ENCODE measurements at places on chromosomes 5 and 9.

DNA sequence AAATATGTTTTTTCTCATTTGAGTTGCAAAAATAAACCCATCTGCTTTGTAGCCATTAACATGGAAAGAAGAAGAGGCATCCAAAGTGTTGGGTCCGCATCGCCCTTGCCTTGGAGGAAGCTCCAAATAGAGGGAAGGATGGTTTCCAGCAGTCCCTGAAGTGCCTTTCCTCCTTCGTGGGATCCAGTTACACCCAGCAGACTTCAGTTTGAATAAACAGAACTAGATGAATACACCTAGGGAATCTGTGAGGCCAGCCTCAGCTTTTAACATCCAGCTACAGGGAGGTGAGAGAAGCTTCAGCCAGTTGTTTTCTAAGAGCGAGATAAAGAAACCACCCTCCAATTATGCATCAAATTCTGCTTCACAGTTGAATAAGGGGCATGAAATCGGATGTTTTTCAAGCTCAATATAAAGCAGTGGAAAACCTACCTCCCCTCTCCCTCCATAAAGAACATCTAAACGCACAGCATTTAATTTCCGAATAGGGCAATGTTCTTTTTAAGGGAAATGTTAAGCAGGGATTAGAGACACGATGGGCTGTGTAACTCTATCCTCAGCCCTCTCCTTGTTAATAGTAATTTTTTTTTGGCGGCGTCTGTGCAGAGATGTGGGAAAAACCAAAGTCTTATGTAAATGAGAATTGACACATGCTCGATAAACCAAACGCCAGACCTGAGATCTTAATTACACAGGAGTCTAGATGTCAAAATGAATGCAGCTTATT, 264.7 kb downstream of the SLIT3 start:
- DNase-seq, result no peak

DNA sequence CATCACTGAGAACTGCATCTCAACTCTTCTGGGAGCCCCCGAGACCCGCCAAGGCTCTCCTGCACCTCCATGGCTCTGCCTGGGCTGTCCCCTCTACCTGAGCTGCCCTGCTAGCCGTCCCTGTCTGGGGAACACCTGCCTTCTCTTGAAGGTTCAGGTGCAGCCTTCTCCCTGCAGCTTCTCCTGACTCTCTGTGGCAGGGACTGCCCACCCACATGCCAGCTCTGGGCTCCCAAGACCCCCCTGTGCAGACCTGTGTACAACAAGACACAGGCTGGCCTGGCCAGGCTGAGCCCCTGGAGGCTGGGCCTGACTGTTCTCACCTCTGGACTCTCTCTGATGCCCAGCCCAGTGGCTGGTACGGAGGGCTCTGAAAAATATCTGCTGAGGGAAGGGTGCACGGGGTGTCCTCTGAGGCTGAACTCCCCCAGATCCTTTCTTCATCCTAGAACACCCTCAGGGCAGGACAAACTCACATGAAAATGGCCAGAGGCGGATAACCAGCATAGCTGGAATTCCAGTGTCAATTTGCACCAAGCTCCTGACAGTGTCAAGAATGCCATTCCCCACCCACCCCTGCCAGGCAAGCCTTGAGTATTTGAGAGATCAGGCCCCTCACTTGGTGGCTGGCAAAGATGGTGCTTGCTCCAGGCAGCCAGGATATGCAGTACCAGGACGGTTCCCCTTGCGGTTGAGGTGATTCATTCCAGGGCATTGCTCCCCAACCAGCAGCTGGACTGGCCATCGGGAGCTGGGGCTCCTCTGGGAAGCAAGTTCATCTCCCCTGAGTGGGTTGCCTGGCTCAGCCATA, 40.9 kb upstream of the SLC25A51 start:
- peak; percentile 75 for DNase-seq

- DNase-seq, result no peak
These were observed 202.6 kb upstream of the MAP3K1 start for GRCh38 chr5:56612759-56613158.

DNA sequence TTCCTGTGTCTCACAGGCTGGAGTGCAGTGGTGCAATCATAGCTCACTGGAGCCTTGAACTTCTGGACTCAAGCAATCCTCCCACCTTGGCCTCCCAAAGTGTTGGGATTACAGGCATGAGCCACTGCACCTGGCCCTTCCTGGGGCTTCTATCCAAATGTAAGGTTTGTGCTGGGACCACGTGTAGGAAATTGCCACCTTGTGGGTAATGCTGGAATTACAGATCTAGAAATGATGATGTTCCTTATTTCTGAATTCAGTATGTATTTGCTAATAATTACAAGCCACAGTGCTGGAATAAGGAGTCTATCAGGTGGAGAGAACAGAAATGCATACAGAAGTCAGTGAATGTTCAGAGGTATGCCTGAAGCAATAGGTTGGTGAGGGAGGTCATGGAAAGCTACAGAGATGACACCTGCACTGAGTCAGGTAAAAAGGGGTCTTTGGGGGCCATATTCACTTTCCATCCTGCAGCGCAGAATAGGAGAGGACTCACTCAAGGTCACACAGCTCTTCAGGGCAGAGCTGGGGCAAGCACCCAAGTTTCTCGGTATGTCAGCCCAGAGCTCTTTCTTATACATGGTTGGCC, 8.8 kb upstream of the IGFBPL1 start:
- peak; percentile 57 for DNase-seq

GRCh38 chr5:91151947-91152346, 231.2 kb downstream of the ARRDC3 start:
- peak; percentile 97 for DNase-seq

DNA sequence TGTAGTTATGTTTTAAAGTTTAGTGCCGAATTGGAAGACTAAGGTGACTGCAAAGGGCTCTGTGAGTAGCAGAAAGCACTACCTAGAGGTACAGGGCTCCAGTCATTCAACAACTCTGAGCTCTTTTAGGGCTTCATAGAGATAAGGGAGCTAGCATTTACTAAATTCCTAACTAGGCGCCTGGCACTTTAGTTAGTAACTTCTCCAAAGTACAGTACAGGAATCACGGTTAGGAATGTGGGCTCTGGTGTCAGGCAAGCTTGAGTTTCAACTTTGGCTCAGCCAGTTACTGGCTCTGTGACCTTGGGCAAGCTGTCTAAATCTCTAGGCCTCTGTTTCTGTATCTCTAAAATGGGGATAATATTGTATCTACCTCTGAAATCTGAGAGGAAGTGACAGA, 115.3 kb downstream of the SLIT3 start:
- no peak for DNase-seq

DNA sequence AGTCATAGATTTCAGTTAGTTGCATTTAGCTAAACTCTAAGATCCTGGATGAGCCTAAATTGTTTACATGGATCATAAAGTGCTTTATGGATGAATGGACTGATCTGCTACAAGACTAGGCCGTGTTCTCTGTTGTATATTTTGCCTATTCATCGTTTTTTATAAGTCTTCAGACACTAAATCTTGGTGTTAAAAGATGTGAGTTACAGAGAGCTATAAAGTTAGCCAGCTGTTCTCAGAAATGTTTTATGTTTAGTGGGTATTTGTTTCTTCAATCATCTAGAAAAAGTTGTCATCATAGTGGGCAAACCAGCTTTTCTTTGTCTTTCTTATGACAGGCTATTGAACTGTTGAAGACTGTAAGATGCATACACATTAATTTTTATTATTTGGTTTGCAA, 585.8 kb upstream of the SEMA6A start:
- no peak for DNase-seq

DNA sequence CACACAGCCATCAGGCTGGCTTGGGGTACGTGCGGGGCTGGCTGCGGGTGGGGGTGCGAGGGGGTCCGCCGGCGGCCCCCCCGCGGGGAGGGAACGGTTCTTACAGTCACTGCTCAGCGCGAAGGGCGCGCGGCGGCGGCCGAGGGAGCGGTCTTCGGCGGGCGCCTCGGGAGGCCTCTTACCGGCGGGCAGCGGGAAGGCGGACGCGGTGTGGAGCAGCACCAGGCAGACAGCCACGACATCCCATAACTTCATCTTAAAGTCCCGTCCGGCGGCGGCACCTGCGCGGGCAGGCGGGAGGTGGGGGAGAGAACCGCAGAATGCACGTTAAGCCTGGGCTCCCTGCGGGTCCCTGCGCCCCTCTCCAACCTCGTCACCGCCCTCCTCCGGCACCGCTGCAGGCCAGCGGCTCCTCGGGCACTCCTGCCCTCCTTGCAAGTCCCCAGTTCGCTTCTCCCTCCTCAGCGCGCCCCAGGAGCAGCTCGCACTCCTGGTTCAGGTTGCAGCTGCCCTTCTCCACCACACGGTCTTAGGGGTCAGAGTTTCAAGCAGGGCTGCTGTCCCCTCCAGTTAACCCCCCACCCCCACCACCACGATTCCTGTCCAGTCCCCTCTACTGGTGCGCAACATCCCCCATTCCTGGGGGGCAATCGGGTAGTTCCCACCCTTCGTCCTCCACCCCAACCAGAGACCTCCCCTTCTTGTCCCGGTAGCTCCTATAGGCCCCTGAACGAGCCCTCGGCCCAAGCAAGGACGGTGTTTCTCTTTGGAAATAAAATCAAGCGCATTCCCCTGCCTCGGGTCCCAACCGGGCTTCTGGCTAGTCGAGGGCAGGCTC, 5.1 kb downstream of the GDNF start:
- no peak for DNase-seq

DNA sequence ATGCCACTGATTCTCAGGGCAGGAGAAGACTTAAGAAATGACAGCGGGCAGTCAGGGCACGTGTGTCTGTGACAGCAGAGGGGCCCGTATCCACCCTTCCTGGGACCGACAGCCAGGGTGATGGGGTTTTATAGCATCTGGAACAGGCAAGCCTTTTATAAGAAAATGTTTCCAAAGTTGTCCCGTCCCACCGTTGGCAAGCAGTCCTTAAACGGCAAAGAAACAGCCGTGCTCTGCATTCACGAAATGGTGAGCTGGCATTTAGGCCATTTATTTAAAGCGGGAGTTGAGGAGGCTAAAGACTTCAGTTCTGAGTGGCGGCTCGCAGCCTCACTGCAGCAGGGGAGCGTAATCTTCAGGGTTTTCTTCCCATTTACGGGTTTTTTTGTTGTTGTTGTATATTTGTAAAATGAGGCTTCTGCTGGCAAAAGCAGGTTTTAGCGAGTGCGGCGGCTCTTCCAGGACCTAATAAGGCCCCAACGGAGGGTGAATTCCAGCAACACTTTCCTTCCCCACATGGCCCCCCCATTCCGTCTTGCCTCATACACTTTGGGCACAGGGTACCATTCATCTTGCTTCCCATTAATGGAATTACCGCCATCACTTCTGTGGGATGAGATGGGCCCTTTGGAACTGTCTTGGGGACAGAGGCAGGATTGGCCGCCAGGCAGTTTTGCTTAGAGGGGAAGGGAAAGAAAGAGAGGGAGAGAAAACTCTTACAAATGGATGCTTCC, 15.8 kb downstream of the NEK6 start:
- DNase-seq, result no peak

DNA sequence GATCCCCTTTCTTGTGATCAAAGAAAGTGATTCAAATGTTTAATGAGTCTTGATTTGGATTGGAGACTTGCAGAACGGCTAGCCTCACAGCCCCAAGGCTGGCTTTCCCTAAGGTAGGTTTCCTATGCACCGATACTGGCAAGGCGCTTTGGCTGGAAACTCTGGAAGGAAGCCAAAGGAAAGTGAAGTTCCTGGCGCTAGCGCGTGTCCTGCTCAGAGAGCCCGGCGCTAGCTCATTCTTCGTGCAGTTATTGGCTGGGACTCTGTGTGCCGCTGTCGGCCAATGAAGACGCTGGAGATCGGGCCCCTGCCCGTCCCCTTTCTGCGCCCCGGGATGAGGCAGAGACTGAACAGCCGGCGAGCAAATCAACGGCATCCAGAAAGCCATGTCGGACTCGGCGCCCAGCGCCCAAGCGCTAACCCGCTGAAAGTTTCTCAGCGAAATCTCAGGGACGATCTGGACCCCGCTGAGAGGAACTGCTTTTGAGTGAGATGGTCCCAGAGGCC, at the start of gene PCDHGC3:
Gene PCDHGC3, plus strand, starts transcription at position 342 of the 507 bp plus-strand sequence. Its CDS starts 151 bp downstream, at position 493.
- DNase-seq, result peak; percentile 98

GRCh38 chr5:320524-321229, 837 bp upstream of the AHRR start:
- no peak for DNase-seq

- no peak for DNase-seq
These were observed 8.1 kb downstream of the CDKN2A start for GRCh38 chr9:21985964-21986667.

- no peak for DNase-seq
These were observed 2.5 kb upstream of the RECK start for GRCh38 chr9:36034234-36034633.

DNA sequence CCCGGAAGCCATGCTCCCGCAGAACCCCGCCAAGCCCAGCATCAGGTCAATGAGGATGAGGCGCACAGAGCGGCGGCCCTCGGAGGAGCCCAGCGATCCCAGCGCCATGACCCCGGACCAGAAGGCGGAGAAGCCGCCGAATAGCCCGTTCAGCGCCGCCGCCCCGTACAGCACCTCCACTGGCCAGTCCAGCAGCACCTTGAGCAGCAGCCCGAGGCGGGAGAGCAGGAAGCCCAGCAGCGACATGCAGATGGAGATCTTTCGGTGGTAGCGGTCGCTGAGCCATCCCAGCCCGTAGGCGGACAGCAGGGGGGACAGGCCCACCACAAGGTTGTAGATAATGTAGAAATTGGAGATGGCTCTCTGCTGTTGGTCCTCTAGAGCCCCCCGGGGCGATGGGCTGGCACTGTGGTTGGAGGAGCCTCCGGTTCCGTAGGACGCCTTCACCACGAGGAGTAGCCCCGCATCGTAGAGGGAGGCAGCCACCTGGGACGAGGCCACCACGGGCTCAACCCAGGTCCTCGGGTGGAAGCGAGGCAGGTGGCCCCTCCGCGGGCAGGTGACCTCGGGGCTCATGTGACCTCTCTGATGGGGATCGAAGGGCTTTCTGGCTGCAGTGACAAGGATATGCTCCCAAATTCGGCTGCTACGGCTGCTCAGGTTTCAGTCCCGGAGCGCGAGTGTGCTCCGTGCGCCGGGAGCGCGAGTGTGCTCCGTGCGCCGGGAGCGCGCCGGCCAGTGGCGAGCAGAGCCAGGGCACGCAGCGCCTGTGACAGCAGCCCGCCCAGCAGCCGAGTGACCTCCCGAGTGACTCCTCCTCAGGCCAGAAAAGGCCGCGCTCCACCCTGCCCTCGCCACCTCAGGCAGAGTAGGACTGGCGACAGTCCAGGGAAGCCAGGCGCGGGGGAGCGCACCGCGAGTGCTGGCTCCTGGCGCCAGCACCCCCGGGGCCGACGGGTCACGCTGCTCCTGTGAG, at the start of gene SLC46A2:
Gene SLC46A2, minus strand, starts transcription at position 771 of the 976 bp plus-strand sequence. Its CDS starts 195 bp downstream, at position 576.
- peak; percentile 45 for DNase-seq

- no peak for DNase-seq
These were observed 82.8 kb downstream of the COL5A1 start for GRCh38 chr9:134724202-134724911.

DNA sequence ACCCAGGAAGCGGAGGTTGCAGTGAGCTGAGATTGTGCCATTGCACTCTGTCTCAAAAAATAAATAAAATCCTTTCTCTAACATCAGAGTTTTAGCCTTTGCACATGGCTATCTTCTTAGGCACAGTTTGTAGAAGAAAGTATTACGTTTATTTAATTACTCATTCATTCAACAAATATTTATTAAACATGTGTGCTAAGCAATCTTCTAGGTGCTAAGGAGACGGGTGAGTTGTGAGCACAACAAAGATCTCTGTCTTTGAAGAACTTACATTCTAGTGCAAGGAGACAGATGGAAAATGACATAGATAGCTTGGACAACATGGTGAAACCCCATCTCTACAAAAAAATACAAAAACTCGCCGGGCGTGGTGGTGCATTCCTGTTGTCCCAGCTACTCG, 122.3 kb upstream of the MYO10 start:
- no peak for DNase-seq
